ENCODE measurements at places on chromosomes 16 and 17.

DNA sequence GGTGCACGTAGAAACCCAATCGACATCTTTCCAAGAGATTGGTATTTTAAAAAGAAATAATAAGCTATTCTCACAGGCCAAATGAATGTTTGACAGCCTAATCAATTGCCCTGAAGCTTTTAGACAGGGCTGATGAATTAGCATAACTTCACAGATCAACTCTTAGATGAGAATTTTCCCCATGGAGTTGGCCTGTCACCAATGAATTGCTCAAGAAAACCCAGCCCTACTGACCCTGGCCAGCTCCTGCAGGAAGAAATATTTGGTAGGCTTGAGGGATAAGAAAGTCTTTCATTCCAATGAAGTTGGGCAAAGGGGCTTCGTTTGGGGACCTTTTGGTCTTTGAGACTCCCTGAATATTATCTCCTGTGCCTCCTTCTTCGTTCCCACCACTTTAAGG lies 23.4 kb upstream of the SEC14L1 start:
- DNase-seq, result no peak

- no peak for DNase-seq
Measured at GRCh38 chr17:4968486-4969046, 949 bp upstream of the SPAG7 start.

DNA sequence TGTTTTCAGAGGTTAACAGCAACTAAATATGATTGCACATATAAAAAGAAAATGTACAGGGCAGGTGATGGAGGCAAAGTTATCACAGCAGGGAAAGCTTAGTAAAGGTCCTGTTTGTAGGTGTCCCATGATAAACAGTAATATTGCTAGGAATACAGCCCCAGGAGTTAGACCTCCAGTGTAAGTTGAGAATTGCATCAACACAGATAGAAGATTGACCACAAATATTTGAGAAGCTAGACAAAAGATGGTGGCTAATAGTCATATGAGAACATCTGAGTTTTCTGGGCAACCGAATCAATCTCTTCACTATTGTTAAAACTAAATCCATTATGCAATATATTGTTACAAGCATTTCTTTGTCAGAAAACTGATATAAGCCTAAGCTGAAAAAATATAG lies 152.6 kb downstream of the CDH11 start:
- no peak for DNase-seq

DNA sequence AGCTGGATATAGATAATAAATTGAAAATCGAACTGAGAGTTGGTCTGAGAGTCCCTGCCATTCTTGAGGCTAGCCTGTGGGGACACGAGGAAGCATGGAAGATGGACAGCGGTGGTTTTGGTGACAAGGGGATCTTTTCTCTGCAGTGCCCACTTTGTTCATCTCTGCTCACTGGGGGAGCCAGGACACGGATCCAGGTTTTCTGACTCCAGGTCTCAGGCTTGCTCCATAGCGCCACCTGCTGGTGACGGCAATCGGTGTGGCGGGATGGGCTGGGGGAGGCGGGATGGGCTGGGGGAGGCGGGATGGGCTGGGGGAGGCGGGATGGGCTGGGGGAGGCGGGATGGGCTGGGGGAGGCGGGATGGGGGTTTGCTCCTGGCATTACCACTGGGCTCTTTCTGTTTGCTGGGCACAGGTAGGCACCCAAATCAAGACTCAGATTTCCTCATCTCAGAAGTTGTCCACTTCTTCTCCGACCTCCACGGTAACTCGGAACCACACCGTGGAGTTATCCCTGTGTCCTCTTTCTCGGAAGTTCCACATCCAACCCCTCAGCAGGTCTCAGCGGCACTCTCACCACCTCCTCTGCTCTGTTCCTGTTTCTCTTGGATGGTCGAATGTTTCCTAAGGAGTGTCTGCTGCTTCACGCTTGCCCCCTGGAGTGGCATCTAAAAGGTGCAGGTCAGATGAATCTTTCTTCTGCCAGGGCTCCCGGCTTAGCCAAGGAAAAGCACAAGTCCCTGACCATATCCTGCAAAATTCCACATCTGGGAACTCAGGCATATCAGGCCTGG lies 142.4 kb downstream of the CYLD start:
- DNase-seq, result peak; percentile 44

DNA sequence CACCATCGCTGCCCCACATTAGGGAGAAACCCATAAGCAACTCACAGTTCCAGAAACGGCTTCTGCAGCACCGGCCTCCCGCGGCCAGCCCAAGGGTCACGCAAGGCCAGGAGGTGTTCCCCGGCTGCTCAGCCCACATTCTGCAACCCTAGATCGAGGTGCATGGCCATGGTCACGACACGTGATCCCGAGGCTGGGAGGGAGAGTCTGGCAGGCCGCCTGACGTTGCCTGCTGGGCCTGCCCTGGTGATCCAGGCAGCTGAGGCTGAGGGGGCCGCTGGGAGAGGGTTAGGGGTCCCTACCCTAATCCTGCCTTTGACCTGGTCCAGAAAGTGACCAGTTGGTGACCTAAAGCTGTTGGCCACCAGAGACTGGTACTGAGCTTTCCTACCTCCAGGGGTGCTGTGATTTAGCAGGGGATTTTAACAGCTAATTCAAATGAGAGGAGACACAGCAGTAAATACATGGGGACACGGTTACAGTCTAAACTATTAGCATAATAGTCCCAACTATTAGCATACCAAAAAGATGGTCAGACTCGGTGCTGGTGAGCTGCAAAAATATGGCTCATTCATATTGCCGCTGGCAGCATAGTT lies 97.4 kb upstream of the CIBAR2 start:
- DNase-seq, result no peak

GRCh38 chr17:57226793-57227192 lies 29.5 kb upstream of the MSI2 start:
- DNase-seq, result no peak

DNA sequence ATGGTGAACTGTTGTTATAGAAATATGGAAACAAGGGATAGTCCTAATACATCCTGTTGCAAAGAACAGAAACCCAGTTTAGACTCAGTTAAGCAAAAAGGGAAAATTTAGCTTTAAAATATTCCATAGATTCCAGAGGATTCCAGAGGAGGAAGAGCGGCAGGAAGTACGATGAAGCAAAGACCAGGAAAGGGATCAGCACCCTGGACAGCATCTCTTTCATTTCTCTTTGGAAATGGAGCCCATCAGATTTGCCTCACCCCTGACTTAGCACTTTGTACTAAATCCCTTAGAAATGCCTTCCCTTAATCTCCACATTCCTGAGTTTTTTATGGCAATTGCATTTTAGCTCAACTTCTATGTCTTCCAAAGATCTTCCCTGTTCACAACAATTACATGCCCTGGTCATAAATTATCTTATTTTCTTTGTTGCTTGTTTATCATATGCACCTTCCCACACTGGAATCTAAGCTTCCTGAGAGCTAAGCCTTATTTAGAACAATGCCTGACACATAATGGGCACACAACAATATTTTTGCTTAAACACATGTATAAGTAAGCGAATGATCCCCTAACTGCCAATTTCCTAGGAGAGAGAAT lies 150.0 kb upstream of the RBFOX1 start:
- no peak for DNase-seq

DNA sequence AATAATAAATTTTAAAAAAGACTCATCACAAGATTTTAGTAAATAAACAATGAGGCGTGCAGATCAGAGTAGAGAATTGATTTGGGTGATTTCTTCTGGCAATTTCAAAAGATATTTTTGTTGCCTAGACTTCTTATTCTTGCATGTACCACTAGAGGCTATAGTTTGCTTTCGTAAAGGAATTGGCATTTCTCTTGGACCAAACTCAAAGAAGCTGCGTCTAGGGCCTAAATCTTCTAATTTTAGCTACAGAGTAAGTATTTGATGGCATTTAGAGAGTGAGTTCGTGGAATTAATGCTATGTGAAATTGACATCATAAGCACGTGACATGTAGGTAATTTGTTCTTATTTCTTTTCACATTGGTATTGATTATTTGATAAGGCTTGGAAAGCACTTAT lies 24.4 kb upstream of the ABCC11 start:
- no peak for DNase-seq

- DNase-seq, result no peak
Measured at GRCh38 chr17:21676281-21677111, 15.8 kb upstream of the KCNJ18 start.

- no peak for DNase-seq
Measured at GRCh38 chr16:59173408-59173831, 439.3 kb upstream of the GOT2 start.

GRCh38 chr16:16073891-16074881 lies 124.8 kb downstream of the ABCC1 start:
- no peak for DNase-seq
